Stimulated activated CD4-positive, alpha-beta T cell treated with anti-CD3 and anti-CD28 coated beads, Interleukin-15, amount 100 ng/mL, for 1 hour (primary cell): ENCODE measurements at places on chromosomes 2 and 18.

GRCh38 chr2:186648130-186648529 is 45.7 kb upstream of the FAM171B start:
- no peak for DNase-seq

GRCh38 chr2:2570360-2570759 is 239.3 kb upstream of the MYT1L start:
- no peak for DNase-seq

DNA sequence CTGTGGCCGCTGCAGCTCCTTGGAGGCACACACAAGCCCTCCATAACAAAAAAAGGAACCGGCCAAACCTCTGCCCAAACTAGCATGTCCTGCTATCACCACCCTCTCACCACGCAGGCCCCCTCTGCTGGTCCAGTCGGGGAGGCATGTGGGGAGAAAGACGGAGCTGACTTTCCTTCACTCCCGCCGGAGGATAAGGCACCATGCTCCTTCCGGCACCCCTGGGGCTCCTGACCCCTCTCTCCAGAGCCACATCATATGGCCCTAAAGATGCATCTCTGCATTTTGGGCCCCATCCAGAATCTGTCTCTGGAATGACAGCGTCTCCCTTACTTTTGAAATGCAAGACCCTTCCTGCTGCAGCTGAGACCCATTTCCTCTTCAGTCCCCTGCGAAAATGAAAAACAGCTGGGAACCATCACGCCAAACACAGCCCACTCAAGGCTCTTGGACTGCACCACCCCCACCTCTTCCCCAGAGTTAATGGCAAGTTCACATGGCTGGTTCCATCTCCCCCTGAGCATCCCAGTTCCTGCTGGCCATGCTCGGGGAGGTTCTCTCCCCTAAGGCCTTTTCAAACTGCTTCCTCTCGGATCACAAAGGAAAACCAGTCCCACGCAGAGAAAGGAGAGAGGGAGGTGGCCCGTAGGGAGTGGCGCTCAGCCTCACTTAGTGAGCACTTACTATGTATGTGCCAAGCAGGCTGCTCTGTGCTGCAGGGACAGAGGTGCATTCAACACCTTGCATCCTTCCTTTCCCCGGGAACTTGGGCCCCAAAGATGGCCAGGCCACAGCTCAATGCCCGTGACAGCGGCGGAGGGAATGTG is 35.2 kb upstream of the MLPH start:
- DNase-seq: no peak

GRCh38 chr18:46338766-46339165 is 234.6 kb downstream of the HAUS1 start:
- no peak for DNase-seq

- DNase-seq: no peak
Measured at GRCh38 chr2:165182029-165182428, 21.8 kb downstream of the SCN3A start.

- DNase-seq: no peak
Measured at GRCh38 chr2:103132536-103133217, 370.8 kb downstream of the TMEM182 start.

- DNase-seq: no peak
Measured at GRCh38 chr2:160460333-160460731, 33.3 kb downstream of the RBMS1 start.

DNA sequence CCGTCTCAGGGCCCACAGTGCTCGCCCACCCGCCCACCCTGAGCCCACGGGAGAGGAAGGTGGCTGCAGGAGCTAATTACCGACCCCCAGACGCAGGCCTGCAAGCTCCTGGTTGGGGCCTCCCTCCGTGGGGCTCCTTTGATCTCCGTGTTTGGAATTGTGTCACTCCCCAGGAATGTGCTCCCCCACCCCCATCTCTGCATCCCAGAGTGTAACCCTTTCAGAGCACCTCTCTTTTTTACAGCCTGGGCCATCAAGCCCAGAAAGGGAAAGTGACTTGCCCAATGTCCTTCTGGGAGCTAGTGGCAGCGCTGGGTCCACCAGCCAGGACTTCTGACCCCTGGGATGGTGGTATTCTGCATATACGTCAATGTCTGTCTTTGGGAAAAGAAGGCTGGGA is 335.1 kb downstream of the CYRIA start:
- DNase-seq: no peak

- no peak for DNase-seq
Measured at GRCh38 chr2:232336241-232336736, 42.3 kb upstream of the ALPP start.

GRCh38 chr2:55025082-55025481 is 25.2 kb downstream of the RTN4 start:
- DNase-seq: no peak

DNA sequence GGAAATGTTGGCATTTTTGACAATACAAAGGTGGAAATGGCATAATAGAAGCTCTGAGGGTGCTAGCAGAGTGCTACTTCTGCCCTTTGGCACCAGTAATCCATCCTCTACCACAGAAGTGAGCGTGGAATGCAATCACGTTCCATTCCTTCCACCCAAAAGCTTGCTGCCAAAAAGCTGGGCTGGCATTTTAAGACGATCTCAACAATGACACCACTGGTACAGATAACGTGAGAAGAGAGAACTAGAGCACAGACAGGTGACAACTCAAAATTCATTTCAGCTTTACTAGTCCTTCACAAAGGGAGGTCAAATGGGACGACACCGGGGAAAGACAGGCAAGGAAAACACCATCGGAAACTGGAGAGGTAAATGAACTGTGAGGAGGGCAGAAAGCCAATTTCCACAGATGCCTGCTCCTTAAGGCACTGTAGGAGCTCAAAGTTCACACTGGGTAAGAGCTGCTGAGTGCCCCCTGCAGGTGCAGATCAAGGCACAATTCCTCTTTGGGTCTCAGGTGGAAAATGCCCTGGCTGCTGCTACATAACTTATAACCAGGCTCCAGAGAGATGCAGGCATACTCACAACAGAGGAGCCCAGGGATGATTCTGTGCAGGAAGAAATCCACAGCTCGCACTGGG is 50.7 kb upstream of the RNU4ATAC start:
- no peak for DNase-seq

DNA sequence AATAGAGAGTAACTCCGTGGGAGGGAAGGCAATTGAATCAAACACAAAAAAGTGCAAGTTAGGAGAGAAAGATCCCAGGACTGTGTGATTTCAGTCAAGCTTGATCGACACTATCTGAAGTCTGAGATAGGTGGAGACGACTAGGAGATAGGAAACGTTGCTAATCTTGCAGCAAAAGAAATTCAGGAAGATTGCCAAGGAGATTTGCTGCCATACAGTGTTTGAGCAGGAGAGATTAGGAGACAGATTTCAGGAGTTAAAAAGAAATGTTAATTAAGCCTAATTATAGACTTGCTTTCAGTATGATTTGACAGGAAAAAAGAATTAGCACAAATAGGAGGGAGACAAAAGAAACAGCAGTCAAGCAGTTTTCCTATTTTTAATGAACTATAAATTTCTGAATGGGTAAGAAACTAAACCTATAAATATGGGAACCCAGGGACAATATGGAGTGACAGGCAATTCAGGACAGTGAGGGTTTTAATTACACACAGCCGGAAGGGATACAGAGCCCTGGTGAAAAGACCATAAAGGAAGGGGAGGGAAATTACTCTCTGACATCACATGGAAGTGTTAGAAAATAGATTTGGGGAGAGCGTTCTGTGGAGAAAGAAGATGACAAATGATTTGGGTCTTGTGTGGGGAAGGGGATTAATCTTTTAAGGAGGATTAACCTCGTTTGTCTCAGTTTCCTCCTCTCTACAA is 72.6 kb downstream of the SUCLG1 start:
- DNase-seq: no peak

- no peak for DNase-seq
Measured at GRCh38 chr2:232102380-232102779, 140.9 kb downstream of the DIS3L2 start.

DNA sequence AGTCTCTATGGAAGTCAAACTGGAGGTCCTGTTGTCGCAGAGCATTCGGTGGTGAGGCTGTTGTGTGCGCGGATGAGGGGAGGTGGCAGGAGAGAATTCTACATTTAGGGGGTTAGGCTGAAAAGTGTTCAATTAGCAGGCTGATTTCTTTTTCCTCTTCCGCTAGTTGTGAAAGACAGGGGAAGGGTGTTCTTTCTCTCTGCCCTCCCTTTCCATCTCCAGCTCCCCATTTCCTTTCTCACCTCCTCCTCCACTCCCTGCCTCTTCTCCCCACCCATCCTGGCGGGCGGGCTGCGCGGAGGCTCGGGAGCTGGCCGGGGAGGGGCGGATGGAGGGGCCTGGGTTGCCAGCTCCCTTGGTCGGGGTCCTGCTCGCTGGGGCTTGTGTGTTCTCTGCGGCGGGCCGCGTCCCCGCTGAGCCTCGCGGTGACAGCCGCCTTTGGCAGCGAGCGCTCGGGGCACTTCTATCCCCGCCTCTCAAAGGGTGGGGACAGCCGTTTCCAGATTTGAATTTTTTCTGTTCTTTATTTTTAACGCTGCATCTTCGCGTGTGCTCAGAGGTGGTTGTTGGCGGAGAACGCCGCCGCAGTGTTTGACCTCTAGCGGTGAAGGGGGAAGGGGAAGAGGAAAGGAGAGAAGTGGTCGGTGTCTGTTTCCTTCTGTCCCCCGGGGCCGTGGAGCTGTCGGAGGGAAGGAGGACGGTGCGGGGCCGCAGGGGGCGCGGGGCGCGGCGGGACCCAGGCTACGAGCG is 3.6 kb downstream of the SOX11 start:
- DNase-seq: no peak

GRCh38 chr18:25169701-25170100 is 182.3 kb downstream of the ZNF521 start:
- no peak for DNase-seq

GRCh38 chr2:109244750-109245382 is 115.9 kb downstream of the SH3RF3 start:
- no peak for DNase-seq

GRCh38 chr2:70548233-70548632 is 5.4 kb downstream of the TGFA start:
- no peak for DNase-seq

- DNase-seq: no peak
Measured at GRCh38 chr2:167114018-167114417, 225.7 kb downstream of the XIRP2 start.

- no peak for DNase-seq
Measured at GRCh38 chr2:1153920-1154319, 203.3 kb downstream of the SNTG2 start.

GRCh38 chr18:5237083-5237722 is 40.1 kb upstream of the AKAIN1 start:
- DNase-seq: peak; percentile 1

DNA sequence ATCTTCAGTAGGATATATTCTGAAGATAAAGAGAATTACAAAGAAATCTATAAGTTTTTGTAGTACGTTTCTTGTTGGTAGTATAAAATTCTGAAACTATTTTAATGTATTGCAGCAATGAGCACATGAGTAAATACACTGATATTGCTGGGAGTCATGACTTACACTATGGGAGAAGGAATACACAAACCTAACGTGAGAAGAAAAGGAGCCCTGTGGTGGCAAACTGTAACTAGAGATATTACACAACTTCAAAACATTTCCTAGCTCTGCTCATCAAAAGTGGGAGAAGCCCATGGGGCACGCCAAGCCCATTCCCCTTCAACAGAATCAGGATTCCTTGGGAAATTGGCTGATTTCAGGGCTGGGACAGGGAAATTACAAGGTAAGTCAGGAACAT is 20.5 kb downstream of the SPIRE1 start:
- no peak for DNase-seq

GRCh38 chr2:12315224-12315623 is 401.5 kb upstream of the TRIB2 start:
- no peak for DNase-seq

DNA sequence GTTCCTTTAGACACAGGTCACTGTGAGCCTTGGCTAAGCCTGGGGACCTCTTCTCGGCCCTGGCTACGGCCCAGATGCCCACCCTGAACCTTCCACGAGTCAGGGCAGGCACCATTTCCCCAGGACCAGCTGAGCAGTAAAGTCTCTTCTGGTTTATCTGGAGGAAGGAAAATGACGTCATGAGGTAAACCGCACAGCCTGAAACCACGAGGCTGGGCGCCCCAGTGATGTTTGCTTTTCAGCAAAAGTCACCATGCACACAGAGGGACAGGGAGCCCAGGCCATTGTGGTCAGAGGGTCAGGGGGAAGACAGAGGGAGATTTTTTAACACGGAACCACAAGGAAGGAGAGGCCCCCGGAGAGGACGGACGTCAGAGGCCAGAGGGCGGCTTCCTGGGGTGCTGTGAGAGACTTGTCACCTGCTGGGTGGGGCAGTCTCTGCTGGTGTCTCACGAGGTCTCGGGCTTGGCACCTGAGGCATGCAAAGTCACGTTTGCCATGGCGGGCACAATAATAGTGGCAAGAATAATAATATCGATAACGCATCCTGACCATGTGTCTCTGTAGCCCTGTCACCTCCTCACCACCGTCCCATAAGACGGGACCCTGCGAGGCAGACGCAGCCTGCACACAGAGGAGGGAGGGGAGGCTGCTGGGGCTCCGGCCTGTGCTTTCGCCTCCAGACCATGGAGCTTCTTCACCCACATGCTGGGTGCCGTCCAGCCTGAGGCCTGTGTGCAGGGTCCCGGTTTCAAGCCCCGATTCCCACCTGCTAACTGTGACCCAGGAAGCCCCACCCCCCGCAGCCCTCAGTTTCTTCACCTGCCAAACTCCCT is 33.2 kb upstream of the FOSL2 start:
- DNase-seq: peak; percentile 63

- no peak for DNase-seq
Measured at GRCh38 chr2:180231015-180231414, 223.9 kb upstream of the CWC22 start.

DNA sequence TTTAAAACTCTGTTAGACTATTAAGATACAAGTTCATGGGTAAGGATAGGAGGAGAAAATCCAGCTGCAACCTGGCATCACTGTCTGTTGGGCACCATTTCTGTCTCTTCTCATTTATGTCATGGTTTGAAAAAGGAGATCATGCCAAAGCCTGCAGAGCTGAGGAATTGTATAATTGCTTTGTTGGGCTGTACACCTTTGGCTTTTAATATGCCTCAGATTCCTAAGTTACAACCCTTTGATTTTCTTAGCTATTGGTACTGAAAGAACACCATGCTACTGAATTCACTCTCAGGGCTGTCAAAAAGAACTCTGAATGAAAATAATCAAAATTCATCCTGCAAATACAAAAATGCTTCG is 174.3 kb downstream of the ACKR3 start:
- DNase-seq: no peak

- DNase-seq: no peak
Measured at GRCh38 chr2:144508172-144508851, 11.6 kb downstream of the ZEB2 start.

DNA sequence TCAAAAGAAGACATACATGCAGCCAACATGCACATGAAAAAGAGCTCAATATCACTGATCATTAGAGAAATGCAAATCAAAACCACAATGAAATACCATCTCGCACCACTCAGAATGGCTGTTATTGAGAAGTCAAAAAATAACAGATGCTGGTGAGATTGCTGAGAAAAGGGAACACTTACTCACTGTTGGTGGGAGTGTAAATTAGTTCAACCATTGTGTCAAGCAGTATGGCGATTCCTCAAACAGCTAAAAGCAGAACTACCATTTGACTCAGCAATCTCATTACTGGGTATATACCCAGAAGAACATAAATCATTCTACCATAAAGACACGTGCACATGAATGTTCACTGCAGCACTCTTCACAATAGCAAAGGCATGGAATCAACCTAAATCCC is 95.5 kb upstream of the XIRP2 start:
- no peak for DNase-seq
